ENCODE measurements at places on chromosomes 4 and X.

- peak; percentile 21 for DNase-seq
Observed at GRCh38 chr4:140071806-140072205, 82.2 kb downstream of the MAML3 start.

DNA sequence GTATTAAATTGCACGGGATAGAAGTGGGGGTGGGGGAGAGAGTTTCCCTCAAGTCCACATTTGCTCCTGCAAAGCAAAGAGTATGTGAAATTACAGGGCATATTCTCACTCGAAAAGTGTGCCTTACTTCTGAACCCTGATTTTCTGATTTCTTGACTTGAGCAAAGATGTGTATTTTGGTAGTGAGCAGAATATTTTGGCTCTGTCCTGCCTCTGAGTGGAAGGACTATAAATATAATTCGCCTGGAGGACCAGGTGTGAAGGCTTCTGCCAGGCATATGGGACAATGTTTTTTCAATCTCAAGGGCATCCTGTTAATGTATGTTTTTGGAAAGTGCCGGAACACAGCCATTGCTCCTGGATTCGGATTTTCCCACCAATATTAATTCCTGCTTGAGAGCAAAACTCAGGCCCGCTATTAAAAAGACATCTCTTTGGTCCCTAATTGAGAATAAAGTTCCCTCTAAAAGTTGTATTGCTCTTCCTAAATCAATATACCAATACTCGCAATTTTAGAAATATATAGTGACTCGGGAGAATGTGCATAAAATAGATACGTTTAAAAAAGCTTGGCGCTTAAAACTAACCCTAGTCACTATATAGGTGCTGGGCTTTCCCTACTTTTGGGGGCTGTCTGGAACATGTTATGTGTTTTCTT, 15.3 kb upstream of the PITX2 start:
- DNase-seq: no peak

- no peak for DNase-seq
Observed at GRCh38 chr4:6416518-6417286, 55.7 kb downstream of the PPP2R2C start.

- DNase-seq: no peak
Observed at GRCh38 chr4:105280338-105281123, 133.9 kb downstream of the TET2 start.

DNA sequence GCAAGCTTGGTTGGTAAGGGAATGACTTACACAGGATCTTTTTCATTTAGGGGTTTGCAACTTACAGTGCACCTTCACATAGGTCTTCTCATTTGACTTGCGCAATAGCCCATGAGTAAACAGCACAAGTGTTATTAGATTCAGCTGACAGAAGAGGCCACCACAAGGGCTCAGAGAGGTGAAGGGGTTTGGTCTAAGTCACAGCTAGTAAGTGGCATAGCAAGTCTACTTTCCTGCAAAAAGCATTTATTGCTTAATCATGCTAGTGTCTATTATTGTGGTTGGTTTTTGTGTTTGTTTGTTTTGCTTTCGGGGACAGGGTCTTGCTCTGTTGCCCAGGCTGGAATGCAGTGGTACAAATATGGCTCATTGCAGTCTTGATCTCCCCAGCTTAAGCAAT, 83.3 kb downstream of the SPRY1 start:
- no peak for DNase-seq

DNA sequence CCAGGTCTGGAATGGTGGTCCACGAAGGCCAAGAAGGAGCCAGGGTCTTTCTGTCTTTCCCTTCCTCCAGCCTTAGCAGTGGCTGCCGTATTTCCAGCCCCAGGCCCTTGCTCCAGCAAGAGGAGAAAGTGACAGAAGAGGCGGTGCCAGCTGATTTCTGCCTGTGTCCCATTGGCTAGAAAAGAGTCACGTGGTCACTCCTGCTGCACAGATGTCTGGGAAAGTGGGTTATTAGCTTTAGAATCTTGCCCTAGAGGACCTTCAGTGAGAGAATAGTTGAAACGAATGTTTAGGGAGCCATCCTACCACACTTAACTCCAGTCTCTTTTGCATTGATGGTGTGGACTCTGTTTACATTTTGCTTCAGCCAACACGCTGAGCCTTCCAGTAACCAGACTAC, 99.3 kb upstream of the BCOR start:
- DNase-seq: no peak

GRCh38 chr4:37914539-37914938, 23.7 kb downstream of the TBC1D1 start:
- no peak for DNase-seq

GRCh38 chr4:110623718-110624397, 981 bp upstream of the PITX2 start:
- DNase-seq: no peak

DNA sequence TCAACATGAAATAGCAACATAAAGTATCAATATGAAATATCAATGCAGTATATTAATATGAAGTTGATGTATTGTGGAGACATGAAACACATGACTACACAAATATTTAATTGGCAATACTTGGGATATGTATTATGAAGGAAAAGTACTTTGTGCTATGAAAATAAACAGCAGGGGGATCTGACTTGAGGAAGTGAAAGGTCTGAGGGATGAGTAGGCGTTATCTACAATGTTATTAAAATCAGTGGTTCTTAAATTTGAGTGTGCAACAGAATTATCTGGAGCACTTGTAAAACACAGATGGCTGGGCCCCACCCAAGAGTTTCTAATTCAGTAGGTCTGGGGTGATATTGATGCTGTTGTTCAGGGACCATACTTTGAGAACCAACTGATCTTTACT, 27.4 kb upstream of the ARX start:
- no peak for DNase-seq

- DNase-seq: no peak
Observed at GRCh38 chr4:15149839-15150592, 147.7 kb downstream of the CPEB2 start.

GRCh38 chr4:66943112-66943511, 602.2 kb downstream of the CENPC start:
- DNase-seq: no peak

GRCh38 chr4:40992472-40993295, 221.7 kb downstream of the APBB2 start:
- DNase-seq: no peak

- no peak for DNase-seq
Observed at GRCh38 chr4:122903766-122904288, 18.6 kb downstream of the NUDT6 start.

DNA sequence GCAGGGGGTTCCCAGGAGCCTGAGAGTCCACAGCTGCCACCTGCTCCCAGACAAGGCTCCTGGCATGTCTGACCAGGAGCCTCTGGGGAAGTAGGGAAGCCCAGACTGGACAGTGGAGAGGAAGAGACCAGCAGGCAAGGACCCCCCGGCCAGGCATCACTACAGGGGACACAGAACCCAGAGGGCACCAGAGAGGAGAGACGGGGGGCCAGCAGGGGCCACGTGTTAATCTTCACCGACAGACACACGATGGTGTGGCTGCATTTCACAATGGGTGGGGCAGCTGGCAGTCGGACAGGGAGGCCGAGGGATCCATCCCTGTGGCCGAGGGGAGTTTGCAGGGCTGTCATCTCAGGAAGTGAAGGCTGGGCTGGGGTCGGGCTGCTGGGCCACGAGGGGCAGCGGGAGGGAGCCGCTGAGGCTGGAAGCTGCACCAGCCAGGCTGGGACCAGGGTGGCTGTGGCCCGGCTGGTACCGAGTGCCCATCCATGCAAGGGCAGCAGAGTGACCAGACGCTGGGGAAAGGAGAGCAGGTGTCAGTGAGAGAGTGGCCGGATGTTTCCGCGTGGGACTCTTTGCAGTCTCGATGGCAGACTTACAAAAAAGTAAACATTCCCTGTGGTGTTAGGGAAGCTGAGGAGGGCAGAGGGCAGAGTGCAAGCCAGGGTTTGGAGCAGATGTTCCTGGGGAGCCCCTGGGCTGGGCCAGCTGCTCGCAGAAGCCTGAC, 4.7 kb downstream of the PDE6B start:
- no peak for DNase-seq

- DNase-seq: no peak
Observed at GRCh38 chr4:124713185-124713592, 657 bp upstream of the ANKRD50 start.

- no peak for DNase-seq
Observed at GRCh38 chrX:70332600-70332999, 42.7 kb downstream of the KIF4A start.

GRCh38 chr4:6907658-6908191, 1.9 kb upstream of the TBC1D14 start:
- DNase-seq: no peak

GRCh38 chr4:88706574-88706973, 8.9 kb upstream of the NAP1L5 start:
- DNase-seq: no peak

- no peak for DNase-seq
Observed at GRCh38 chrX:139967300-139967699, 2.0 kb upstream of the CXorf66 start.

DNA sequence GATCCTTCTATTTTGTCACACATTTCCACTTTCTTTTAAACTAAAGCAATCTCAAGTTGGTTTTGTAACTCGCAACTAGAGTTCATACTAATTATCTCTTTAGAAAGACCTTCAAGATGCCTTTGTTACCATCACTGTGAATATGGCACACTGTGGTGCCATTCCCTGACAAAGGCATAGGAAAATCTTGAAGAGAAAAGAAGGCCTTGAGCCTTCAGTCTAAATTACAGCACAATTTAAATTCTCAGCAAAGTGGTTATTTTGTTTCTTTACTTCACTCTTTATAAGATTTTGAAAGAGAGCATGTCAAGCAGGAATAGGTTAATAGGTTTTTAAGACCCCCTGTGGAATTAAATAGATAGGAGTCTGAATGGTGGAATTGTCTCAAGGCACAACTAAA, 89.0 kb upstream of the BANK1 start:
- DNase-seq: no peak

DNA sequence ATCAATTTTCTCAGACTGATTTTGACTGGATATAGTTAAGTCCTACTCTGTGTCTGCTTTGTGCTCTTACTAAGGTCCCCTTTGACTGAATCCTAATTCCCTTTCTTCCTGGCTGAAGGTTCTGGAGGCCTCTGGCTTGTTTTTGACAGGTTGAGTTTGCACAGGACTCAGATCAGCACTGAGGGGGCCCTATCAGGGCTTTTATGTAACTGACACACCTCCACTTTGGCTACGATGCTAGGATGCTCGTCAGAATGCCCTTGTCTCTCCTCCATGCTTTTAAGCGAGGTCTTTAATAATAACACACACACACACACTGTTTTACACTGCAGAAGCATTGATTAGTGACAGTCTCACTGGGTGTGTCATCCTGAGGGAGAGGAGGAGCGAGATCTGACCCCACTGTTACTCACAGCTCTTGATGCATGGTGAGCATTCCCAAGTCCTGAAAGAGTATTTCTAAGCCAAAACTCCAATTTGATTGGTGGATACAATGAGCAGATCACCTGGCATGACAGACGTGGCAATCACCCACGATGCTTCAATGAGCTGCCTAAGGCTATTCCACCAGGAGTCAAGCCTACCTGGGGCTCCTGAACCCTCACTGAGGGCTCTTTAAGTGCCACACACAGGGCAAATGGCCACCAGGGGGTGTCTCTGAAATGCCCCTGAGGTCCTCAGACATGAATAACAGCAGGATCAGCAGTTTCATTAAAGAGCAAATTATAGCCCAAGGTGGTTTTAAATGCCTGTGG, 130.4 kb upstream of the CPEB2 start:
- DNase-seq: no peak

DNA sequence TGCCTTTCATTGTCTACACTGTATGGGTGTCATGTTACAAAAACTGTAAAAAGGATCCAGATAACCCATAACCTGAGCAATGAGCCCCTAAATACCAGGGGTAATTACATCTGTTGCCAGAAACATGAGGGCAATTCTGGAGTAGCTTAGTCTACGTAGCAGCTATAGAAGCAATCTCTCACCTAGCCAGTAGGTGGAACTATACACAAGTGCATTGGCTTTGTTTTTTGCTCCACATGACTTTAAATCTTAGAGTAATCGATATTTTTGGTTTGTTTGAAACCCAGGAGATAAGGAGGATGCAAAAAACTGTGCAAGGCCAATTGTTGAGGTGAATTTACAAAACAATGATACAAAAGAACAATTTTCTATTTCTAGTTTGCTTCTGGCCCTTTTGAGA, 57.5 kb downstream of the GPR82 start:
- DNase-seq: no peak

GRCh38 chrX:149513825-149514428, 8.8 kb upstream of the IDS start:
- no peak for DNase-seq

DNA sequence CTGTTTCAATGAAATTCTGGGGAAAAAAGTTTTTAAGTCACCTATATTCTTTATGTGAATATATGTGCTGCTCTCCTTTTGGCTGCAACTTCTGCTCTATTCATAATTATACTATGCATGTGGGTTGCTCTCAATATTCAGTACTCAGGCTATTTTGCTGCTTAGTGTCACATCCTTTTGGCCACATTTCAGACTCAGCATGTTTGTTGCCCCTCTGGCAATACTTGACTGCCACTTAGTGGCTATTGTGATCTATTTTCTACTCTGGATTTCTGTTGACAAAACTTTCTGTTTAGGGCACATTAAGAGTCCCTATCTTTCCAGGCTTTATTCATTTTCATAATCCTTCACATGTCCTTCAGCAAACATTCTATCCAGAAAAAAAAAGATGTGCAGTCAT, 15.8 kb upstream of the CT45A1 start:
- no peak for DNase-seq

- no peak for DNase-seq
Observed at GRCh38 chr4:187027272-187027671, 303.6 kb upstream of the FAT1 start.

- DNase-seq: no peak
Observed at GRCh38 chrX:55484948-55485347, 4.7 kb downstream of the USP51 start.

DNA sequence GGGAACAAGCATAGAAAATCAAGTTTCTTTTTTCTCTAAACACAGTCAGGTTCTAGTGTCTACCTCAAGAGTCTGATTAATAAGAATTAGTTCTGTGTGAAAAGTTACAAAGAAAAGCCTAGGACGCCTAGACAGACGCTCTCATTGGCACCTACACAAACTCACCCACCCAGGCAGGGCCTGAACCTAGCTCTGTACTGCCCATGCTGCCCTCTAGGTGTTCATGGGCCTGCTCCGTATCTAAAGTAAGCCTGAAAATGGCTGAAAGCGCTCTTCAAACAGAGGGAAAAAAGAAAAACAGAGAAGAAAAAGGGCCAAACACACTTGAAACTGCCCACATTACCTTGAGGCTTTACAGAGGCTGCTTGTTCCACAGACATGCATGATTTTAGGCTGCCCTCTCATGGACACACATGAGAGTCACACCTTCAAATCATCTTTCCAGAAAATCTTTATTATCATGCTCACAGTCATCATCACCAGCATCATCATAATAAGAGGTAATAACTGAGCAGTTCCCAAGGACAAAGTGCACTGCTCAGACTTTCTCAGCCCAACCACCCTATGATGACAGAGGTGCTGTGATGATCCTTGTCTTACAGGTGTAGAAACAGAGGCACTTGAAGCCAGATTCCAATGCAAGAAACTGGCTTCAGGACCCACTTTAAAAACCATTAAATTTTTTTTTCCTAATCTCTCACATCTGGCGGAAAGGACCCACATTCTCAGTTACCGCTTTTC, 49.6 kb downstream of the MAP7D2 start:
- DNase-seq: peak; percentile 0
